Activated CD4-positive, CD25-positive, alpha-beta regulatory T cell treated with anti-CD3 and anti-CD28 coated beads, Interleukin-2, amount 50 U/mL, for 72 hours (primary cell): ENCODE measurements at places on chromosomes 13 and 19.

- DNase-seq: no peak
Observed at GRCh38 chr13:90232291-90232690, 1115.2 kb upstream of the MIR17HG start.

DNA sequence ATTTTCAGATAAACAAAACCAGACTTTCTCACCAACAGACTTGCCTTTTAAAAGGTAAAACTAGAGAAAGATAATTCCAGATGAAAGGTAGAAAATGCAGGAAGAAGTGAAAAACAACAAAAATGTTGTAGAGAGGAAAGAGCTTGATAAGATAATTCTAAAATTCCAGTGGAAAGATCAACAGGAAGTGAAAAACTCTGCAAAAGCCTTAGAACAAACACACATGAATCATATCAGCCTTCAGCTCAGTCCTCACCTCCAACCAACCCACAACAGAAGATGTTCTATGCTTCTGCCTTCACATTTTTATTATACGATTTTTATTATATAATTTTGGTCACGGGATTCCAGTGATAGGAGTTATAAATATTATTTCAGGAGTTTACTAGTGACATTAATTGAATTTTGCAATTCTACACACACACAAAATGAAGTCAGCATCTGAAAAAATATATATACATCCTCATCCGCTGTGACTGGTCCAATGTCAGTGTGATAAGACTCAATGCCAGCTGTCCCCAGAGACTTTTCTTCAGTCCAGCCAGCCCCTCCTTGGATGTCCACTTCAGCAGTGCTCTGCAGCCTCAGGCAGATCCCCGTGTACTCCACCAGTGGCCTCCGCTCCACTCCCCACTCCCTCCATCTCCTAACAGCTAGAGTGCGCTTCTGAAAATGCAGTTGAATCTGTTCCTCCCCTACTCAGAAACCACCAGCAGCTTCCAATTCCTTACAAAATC is 57.9 kb downstream of the GADD45B start:
- no peak for DNase-seq

- no peak for DNase-seq
Observed at GRCh38 chr13:63838366-63839110, 2422.9 kb upstream of the PCDH20 start.

GRCh38 chr19:35666251-35666913 is at the start of gene UPK1A:
Gene UPK1A (plus strand): TSS chr19:35666517. CDS start chr19:35666813, 296 bp downstream.
- DNase-seq: no peak

- DNase-seq: no peak
Observed at GRCh38 chr13:51740698-51741097, 63.3 kb downstream of the DHRS12 start.

DNA sequence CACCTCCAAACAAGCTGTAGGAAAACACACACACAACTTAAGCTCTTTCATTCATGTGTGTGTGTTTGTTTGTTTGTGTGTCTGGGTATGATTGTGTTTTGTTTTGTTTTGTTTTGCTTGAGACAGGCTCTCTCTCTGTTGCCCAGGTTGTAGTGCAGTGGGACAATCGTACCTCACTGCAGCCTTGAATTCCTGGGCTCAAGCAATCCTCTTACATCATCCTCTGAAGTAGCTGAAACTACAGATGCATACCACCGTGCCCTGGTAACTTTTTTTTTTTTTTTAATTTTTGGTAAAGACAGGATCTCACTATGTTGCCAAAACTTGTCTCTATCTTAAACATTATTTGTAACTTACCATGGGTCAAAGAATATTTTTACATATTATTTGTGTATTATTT is 431.7 kb downstream of the SLITRK1 start:
- no peak for DNase-seq

GRCh38 chr13:80312967-80313366 is 28.0 kb downstream of the SPRY2 start:
- DNase-seq: no peak

- no peak for DNase-seq
Observed at GRCh38 chr19:33825556-33825955, 28.9 kb downstream of the KCTD15 start.

GRCh38 chr13:98480915-98481877 is 95.7 kb downstream of the STK24 start:
- DNase-seq: no peak

- no peak for DNase-seq
Observed at GRCh38 chr19:42693760-42694350, 46.4 kb downstream of the PSG3 start.

DNA sequence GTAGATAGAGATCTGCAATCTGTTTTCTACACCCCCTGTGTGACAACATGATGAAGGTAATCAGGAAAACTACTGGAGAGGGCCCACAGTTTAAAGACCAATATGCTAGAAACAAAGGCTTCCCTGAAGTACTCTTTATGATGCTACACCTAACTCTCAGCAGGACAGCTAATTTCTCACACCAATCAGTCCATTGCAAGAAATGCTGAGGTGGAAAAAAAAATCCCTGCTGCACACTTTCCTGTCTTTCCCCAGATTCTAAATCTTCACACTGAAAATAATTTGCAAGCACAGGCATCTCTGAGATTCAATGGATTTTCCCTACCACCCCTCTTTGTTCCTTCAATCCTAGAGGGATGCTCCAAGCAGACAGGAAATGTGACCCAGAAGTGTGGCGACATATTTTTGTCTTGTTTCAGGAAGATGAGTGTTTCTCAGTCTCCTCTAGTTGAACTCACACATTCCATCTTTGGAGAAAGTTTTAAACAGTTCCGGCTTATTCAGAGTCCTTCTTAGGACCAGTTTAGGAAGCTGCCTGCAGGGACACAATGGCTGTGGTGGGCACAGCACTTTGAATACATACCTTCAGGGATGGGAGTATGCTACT is 671.6 kb downstream of the DIAPH3 start:
- no peak for DNase-seq

DNA sequence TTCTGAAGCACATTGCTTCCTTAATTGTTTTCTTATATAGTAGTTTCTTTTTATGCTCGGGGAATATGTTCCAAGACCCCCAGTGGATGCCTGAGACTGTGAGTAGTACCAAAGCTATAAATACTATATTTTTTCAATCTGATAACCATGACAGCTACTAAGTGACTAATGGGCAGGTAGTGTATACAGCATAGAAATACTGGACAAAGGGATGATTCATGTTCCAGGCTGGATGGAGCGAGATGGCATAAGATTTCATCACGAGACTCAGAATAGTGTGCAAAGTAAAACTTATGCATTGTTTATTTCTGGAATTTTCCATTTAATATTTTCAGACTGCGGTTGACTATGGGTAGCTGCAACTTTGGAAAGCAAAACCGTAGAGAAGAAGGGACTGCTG is 47.9 kb upstream of the OLFM4 start:
- no peak for DNase-seq

DNA sequence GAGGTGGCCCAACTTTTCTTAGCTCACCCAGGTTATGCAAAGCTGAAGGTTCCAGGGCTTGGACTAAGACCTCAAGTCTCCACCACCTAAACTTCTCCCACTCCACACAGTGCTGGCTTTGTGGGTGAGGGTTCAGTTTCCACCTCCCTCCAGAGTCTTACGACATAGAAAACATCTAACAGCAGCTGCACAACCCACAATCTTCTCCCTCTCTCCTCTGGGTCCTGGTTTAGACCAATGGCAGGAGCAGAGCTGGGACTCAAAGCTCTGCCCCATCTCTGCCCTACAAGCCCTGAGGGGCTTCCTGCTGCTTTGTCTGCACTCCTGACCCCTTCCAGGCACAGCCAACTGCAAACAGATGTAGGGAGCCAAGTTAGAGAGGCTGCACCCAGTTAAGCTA is 16.0 kb downstream of the IRGC start:
- no peak for DNase-seq

- no peak for DNase-seq
Observed at GRCh38 chr13:84491952-84492351, 609.7 kb upstream of the SLITRK1 start.

DNA sequence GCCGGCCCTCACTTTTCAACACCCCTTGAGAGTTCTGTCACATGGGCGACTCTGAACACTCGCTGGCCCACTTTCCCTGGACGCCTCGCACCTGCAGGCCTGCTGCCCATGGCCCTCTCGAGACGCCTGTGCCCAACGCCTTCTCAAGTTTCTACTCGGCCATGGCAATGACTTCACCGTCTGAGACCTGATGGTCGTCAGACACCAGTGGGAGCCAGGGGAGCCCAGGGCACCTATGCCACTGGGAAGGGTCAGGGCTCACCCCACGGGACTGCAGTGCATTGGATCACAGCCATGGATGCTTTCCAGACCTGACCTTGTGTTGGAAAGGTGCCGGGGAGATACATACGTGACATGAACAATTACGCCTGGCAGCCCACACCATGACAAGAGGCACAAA is 60.1 kb downstream of the KLF2 start:
- no peak for DNase-seq
